Activated CD4-positive, alpha-beta T cell treated with anti-CD3 and anti-CD28 coated beads, Interleukin-2, amount 10 ng/mL, durations not matched to agents 7 days and 5 days (primary cell): ENCODE measurements at places on chromosomes 1 and 21.

GRCh38 chr1:52404116-52404974 is at the start of the genes ORC1 and PRPF38A:
Gene ORC1 (minus strand): TSS chr1:52404423. CDS start chr1:52402223, 2,200 bp downstream.
Gene PRPF38A (plus strand): TSS chr1:52404602. CDS start chr1:52404750, 148 bp downstream.
- H3K4me3 ChIP-seq, result peak within 1 kb of the TSS; percentile 99
- peak within 1 kb of the TSS; percentile 99 for H3K27ac ChIP-seq
- peak; percentile 99 for DNase-seq
- no peaks in the 10 kb centered on the region for H3K27me3 ChIP-seq

DNA sequence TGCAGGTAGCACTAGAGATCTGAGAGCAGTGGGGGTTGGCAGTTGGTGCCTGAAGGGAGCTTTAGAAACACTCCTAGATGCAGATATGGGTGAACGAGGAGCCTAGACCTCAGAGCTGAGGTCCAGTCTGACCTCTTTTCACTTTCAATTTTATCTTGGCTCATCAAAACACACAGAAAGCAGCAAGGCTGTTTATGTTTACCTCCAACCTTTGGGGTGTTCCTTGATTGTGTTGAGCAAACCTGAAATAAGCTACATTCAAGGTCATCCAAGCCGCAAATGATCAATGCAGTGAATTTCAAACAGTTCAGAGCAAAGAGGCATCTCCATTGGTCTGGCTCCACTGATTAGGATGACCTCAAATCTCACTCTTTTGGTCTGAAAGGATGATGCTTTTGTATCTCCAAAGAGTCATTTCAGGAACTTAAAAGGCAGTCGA is 1.3 kb downstream of the LY9 start:
- no peak for DNase-seq
- peak overlapping the region; percentile 86 for H3K4me3 ChIP-seq
- peaks cover 45% of the 10 kb centered on the region for H3K36me3 ChIP-seq
- peaks cover 70% of the 10 kb centered on the region for H3K4me1 ChIP-seq
- H3K27ac ChIP-seq, result peak overlapping the region; percentile 92

GRCh38 chr1:111272081-111272480 is 18.6 kb upstream of the CHIA start:
- DNase-seq, result no peak
- H3K36me3 ChIP-seq, result peaks cover 2% of the 10 kb centered on the region
- peaks cover 17% of the 10 kb centered on the region for H3K4me1 ChIP-seq

DNA sequence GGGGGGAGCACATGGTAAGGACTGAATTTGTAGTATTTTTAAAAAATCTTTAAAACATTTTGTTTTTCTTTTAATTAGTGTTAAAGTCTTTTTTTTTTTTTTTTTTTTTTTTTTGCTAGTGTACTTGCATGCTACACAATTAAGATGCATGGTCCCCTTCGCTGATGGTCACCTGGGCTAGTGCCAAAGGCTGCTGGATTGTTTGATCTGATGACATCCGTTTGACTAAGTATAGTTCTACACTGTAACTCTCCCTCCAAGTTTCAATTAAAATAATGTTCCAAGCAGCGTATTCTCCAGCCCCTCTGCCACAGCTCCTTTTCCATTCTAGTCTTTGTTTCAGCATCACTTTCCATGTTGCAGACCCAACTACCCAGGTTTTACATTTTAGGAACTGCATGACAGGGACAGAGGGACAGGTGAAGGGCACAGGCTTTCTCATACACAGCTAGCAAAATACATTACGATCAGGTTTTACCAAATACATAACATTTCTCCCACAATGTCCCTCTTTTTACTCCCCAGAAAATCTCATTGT is 852 bp upstream of the RAVER2 start:
- no peak for DNase-seq
- peak overlapping the region; percentile 77 for H3K27ac ChIP-seq
- H3K36me3 ChIP-seq, result no peaks in the 10 kb centered on the region
- peak overlapping the region; percentile 81 for H3K4me3 ChIP-seq
- H3K4me1 ChIP-seq, result peaks cover 20% of the 10 kb centered on the region

- H3K4me3 ChIP-seq, result no peak overlapping the region
- no peak for DNase-seq
- no peak overlapping the region for H3K27ac ChIP-seq
- no peaks in the 10 kb centered on the region for H3K27me3 ChIP-seq
Observed at GRCh38 chr21:38327984-38328383, 71.2 kb downstream of the KCNJ15 start.

GRCh38 chr21:34100337-34100736 is 27.0 kb downstream of the MRPS6 start:
- peaks cover 82% of the 10 kb centered on the region for H3K36me3 ChIP-seq
- no peak overlapping the region for H3K4me3 ChIP-seq
- DNase-seq, result no peak

DNA sequence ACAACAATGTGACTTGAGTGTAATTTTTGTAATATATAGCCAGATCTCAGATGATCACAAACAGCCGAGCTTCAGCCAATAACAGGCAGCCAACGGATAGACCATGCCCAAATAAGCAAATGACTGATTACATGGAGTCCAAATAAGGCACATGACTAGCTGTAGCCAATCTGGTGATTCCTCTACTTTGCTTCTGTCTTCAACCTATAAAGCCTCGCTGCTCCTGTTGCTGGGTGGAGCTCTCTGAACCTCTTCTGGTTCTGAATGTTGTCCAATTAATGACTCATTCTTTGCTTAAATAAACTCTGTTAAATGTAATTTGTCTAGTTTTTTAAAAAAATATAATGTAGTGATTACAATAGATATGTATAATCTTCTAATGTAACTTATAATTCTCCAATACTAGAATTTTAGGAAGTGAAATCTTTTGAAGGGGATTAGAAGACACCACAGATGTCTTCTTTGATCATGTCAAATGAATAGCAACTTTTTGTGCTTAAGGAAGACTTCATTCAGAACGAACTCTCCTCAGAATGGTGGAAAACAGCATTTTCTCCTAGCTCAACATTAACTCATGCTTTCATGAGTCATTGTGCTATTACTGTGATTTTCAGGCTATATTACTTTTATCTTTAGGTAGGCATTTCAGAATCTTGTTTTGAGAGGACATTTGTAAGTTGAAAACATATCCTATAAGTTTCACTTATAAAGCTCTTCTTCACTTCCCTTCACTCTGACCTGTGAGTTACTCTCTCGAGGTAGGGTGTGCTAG is 857.8 kb upstream of the B3GALT2 start:
- H3K36me3 ChIP-seq, result peaks cover 6% of the 10 kb centered on the region
- H3K27ac ChIP-seq, result no peak overlapping the region
- no peaks in the 10 kb centered on the region for H3K27me3 ChIP-seq

GRCh38 chr1:101298663-101299062 is 61.8 kb downstream of the S1PR1 start:
- no peak for DNase-seq
- peaks cover 18% of the 10 kb centered on the region for H3K27me3 ChIP-seq

DNA sequence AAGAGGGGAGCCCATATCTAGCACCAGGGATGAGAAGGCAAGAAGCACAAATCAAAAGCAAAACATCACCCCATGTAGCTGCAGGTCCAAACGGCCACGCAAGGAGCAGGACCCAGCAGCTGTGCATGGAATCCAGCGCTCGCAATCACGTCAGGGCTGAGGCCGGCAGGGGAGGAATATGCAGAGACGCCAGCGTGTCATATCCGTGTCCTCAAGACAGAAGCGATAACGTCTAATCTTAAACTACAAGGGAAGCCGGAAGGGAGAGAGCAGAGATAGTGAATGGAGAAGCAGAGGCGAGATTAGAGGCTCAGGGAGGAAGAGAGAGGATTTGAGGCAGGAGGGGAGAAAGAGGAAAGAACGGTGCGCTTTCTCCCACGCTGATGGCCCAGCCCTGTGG is 39.1 kb downstream of the FBXO2 start:
- no peaks in the 10 kb centered on the region for H3K36me3 ChIP-seq
- H3K4me1 ChIP-seq, result no peaks in the 10 kb centered on the region
- no peak for DNase-seq
- no peaks in the 10 kb centered on the region for H3K27me3 ChIP-seq
- no peak overlapping the region for H3K27ac ChIP-seq

DNA sequence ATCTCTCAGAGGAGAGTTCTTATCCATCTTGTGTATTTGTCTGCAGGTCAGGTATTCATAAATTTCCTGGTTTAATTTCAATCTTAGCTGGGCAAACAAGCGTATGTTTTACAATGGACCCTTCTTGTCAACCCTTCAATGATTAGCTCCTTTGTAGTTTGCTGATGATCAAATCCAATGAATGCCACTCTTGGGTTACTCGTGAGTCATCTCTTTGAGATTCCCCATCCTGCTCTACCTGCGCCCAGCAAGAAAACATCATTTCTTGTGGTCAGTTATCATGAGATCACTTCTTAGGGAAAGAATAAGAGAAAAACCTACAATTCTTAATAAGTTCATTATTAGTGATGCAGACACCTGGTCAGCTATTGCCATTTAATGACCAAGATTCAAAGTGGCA is 572.3 kb upstream of the PKN2 start:
- DNase-seq, result no peak
- H3K4me3 ChIP-seq, result no peak overlapping the region

DNA sequence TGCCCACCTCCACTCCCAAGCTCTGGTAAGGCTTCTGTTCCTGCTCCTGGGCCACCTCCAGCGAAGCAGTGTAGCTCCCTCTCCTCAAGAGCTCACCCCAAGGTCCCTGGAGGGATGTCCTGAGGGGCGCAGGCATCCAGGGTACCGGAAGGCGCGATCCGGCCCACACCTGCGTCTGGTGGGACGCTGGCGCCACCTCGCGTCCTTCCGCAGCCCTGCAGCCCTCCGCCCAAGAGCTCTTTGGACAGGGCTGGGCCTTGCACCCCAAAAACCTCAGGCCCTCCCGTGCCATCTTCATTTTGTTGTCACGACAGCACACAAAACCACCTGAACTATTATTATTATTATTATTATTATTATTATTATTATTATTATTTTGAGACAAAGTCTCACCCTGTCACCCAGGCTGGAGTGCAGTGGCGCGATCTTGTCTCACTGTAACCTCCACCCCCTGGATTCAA is 49.2 kb upstream of the PAX7 start:
- H3K36me3 ChIP-seq, result no peaks in the 10 kb centered on the region
- H3K4me3 ChIP-seq, result no peak overlapping the region
- H3K27me3 ChIP-seq, result peaks cover 4% of the 10 kb centered on the region
- H3K27ac ChIP-seq, result no peak overlapping the region

- peaks cover 13% of the 10 kb centered on the region for H3K27me3 ChIP-seq
- DNase-seq, result peak; percentile 69
- H3K4me1 ChIP-seq, result peaks cover 54% of the 10 kb centered on the region
- H3K27ac ChIP-seq, result peak overlapping the region; percentile 93
Observed at GRCh38 chr1:179025975-179026812, 500 bp downstream of the FAM20B start.

- DNase-seq, result no peak
- H3K27me3 ChIP-seq, result no peaks in the 10 kb centered on the region
- H3K4me1 ChIP-seq, result no peaks in the 10 kb centered on the region
- H3K4me3 ChIP-seq, result no peak overlapping the region
- H3K36me3 ChIP-seq, result peaks cover 7% of the 10 kb centered on the region
- no peak overlapping the region for H3K27ac ChIP-seq
Observed at GRCh38 chr1:84605157-84605556, 30.9 kb upstream of the CTBS start.

DNA sequence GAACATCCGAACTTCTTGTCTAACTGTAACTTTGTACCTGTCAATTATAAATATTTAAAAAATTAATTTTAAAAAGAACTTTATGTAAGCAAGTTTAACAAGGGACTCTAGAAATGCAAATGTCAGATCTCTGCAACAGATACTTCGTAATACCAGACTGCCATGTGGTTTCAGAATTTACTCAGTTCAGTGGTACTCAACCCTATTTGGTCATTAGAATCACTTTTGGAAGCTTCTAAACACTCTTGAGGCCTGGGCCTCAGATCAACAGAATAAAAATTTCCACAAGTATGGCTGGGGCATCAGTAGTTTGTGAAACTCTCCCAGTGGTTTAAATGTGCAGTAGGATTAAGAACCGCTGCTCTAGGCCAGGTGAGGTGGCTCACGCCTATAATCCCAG is 139.5 kb upstream of the SMYD2 start:
- H3K27me3 ChIP-seq, result no peaks in the 10 kb centered on the region
- H3K36me3 ChIP-seq, result no peaks in the 10 kb centered on the region
- no peak for DNase-seq
- no peak overlapping the region for H3K4me3 ChIP-seq

DNA sequence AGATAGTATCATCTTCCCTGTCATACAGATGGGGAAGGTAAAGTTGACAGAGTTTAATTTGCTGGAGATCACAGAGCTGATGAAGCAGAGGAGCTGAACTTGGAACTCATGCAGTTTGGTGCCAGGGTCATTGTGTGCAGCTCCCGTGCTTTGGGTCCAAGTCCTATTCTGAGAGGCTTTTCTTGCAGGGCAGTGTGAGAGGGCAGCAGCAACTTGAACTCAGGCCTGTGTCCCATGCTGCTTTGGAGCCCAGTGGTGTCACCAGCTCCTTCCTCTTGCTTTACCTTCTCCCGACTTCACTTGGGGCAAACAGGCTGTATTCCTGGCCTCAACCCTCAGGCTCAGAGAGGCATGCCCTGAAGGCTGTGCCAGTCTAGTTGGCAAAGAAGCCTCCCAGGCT is 24.7 kb downstream of the INAVA start:
- H3K27ac ChIP-seq, result no peak overlapping the region
- no peaks in the 10 kb centered on the region for H3K4me1 ChIP-seq
- H3K4me3 ChIP-seq, result no peak overlapping the region
- no peaks in the 10 kb centered on the region for H3K36me3 ChIP-seq

- no peak for DNase-seq
- H3K27me3 ChIP-seq, result no peaks in the 10 kb centered on the region
- H3K4me1 ChIP-seq, result peaks cover 35% of the 10 kb centered on the region
- peaks cover 7% of the 10 kb centered on the region for H3K36me3 ChIP-seq
- no peak overlapping the region for H3K27ac ChIP-seq
Observed at GRCh38 chr1:54332781-54333585, 73.2 kb downstream of the SSBP3 start.

GRCh38 chr1:151175863-151176262 is at the start of gene TMOD4:
Gene TMOD4 (minus strand): TSS chr1:151175981. CDS start chr1:151174875, 1,106 bp downstream.
- peaks cover 34% of the 10 kb centered on the region for H3K36me3 ChIP-seq
- H3K27me3 ChIP-seq, result no peaks in the 10 kb centered on the region
- peaks cover 2% of the 10 kb centered on the region for H3K4me1 ChIP-seq
- DNase-seq, result no peak
- no peak within 1 kb of the TSS for H3K27ac ChIP-seq

DNA sequence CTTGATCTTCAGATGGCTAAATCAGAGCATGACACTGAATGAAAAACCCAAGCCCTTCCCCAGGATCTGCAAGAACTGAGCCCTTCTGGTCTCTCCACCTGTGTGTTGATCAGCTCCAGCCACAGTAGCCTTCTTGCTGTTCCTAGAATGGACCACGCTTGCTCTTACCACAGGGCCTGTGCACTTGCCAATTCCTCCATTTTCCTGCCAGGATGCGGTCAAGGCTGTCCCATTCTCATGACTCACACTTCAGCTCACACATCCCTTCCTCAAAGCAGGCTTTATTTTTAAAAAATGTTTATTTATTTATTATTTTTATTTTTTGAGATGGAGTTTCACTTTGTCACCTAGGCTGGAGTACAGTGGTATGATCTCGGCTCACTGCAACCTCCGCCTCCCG is 43.6 kb upstream of the GRHL3 start:
- H3K27me3 ChIP-seq, result peaks cover 42% of the 10 kb centered on the region
- H3K4me1 ChIP-seq, result peaks cover 17% of the 10 kb centered on the region
- H3K36me3 ChIP-seq, result no peaks in the 10 kb centered on the region
- H3K4me3 ChIP-seq, result no peak overlapping the region
- H3K27ac ChIP-seq, result no peak overlapping the region

GRCh38 chr21:42649122-42650032 is 4.0 kb upstream of the PDE9A start:
- H3K36me3 ChIP-seq, result no peaks in the 10 kb centered on the region
- no peak for DNase-seq
- peaks cover 26% of the 10 kb centered on the region for H3K27me3 ChIP-seq
- H3K27ac ChIP-seq, result no peak overlapping the region
- no peak overlapping the region for H3K4me3 ChIP-seq

- DNase-seq, result no peak
- H3K4me1 ChIP-seq, result peaks cover 21% of the 10 kb centered on the region
- H3K4me3 ChIP-seq, result no peak overlapping the region
Observed at GRCh38 chr1:167777269-167777650, 55.5 kb downstream of the MPZL1 start.
